NCI-H2171 (cell line): ENCODE measurements at places on chromosomes 16 and 17.

- DNase-seq: peak; percentile 22
These were observed 225.3 kb downstream of the KCNJ2 start for GRCh38 chr17:70394473-70395232.

- DNase-seq: no peak
These were observed 53.6 kb downstream of the ARHGAP44 start for GRCh38 chr17:12842936-12843335.

- no peak for DNase-seq
These were observed 18.1 kb upstream of the DNAH17 start for GRCh38 chr17:78595135-78595810.

GRCh38 chr17:50194140-50194933 lies 7.1 kb downstream of the COL1A1 start:
- no peak for DNase-seq

GRCh38 chr16:6857575-6857974 lies 475.1 kb upstream of the RBFOX1 start:
- DNase-seq: no peak

DNA sequence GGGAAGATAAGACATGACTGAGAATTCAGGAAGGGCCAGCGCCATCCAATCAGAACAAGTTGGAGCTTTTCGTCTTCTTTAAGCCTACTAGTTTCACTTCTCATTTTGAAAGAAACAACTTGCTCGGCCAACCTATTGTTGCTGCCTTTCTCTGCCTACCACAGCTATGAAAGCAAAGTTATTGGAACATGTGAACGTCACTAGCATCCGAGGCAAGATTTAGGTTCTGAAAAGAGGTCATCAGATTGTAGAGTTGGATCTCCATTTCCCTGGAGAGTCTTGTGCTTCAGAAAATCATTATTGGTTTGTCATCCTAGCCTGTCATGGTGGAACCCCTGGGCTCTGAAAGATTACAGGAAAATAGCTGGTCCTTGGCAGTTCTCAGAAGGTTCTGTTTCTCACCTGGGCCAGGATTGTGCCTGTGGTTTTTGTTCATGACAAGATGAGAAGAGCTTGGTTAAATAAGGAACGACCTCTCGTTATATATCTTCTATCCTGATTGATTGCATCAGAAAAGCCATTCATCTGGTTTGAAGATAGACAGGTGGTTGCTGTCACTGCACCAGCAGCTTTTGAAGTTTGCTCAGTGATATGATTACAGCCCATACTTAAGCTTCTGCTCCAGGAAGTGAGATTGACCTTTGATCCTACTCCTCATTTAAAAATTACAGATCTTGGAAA lies 25.3 kb downstream of the CDH13 start:
- no peak for DNase-seq

- DNase-seq: peak; percentile 35
These were observed 6.7 kb downstream of the SPACA3 start for GRCh38 chr17:32998111-32998886.

DNA sequence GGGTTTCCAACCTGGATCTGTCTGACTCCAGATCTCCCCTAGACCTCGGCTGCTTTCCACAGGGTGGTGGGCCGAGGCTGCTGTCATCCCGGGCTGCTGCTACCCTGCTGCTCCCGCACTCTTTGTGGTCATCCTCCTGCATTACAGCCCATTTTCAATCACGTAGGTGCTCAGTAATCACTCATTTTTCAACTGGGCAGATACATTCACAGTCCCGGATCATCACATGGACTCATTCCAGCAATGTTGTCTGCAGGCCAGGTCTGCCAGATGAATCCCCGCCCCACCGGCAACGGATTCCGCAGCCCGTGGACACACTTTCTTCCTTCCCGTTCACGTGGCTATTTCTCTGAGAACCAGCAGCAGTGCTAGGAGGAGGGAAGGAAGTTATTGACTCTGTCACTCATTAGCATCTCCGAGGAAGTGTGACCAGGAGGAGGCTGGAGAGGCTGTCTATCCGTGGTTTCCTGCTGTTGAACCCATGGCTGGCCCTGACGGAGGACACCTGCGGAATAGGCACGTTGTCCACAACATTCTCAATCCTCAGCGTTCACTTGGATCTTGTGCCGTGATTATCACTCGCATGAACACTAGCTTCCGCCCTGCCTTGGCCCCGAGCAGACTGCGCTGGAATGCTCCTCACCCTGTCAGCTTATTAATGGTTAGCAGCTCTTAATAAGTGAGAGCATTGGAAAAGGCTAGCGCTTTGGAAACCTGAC lies 14.7 kb upstream of the ZCCHC14 start:
- DNase-seq: no peak

GRCh38 chr17:32258383-32259140 lies 7.1 kb upstream of the RHBDL3 start:
- DNase-seq: peak; percentile 95

DNA sequence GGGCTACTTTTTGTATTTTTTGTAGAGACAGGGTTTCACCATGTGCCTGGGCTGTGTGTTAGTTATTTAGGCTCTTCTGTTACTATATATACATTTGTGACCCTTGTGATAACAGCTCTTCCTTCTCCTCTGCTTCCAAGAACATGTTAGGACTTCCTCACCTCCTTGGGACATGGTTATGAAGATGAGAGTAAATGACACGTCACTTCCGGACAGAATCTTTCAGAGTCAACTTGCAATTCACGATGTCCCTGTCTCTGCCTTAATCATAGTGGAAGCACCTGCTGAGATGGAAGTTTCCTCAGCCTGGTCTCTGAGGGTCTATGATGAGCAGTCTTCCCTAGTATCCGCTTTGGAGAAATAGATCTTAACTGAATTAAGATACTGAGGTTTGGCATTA lies 42.9 kb downstream of the CCDC42 start:
- no peak for DNase-seq

- DNase-seq: no peak
These were observed 12.4 kb downstream of the RAB5C start for GRCh38 chr17:42142371-42142896.

- DNase-seq: peak; percentile 9
These were observed 47.5 kb downstream of the SLC6A2 start for GRCh38 chr16:55703003-55704001.

GRCh38 chr16:970386-970765 lies 408 bp downstream of the LMF1 start:
- no peak for DNase-seq

GRCh38 chr16:28326881-28327610 lies 34.7 kb downstream of the SBK1 start:
- peak; percentile 12 for DNase-seq

DNA sequence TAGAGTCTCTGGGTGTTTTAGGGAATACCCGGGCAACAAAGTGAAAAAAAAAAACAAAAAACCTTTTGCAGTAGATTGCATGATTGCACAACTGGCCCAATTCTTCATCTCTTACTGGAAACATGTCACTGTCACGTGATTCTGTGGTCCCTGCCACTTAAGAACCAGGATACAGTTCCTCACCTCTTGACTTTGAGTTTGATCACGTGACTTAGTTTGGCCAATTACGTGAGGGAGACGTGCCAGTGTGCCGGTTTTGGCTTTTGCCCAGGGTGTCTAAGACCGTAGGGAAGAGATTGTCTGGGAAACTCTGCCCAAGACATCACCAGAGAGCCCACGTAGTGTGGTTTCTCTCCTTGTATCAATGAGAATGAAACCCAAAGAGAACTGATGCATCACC lies 88.7 kb downstream of the GRIN2A start:
- no peak for DNase-seq

GRCh38 chr17:57522042-57523005 lies 222.8 kb downstream of the CCDC182 start:
- no peak for DNase-seq

DNA sequence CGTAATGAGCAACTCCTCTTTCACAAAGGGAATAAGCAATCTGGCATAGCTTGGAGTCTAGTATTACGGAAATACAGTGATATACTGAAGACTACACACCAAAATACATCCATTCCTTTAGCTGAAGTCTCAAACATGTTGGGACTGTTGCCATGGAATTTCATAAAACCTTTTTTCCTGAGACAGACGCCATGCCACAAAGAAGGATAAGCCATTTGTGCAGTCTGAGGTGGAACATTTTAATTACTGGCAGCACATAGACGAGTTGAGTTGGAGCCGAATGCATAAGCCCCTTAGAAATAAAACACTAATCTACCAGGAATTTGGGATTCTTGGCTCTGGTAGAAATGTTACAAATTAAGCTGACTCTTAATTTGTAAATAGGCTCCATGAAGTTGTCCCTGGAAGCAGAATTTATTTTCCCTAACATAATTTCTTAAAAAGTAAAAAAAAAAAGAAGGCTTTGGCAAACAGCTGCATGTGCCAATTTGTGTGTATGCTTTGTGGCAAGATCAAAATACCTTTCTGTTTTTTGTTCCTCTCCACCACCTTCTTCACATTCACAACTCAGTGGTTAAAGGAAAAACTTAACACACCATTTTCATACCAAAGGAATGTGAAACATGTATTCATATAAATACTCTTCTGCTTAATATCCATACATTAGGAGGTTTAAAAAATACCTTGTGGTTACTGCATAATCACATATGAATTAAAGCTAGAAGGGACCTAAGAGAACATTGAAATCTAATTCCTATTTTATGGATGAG lies 25.5 kb downstream of the GRB7 start:
- DNase-seq: no peak

- peak; percentile 93 for DNase-seq
These were observed 22.4 kb upstream of the SCNN1B start for GRCh38 chr16:23279721-23280153.

- no peak for DNase-seq
These were observed 33.2 kb downstream of the MAP2K6 start for GRCh38 chr17:69447726-69448125.

- DNase-seq: no peak
These were observed 132.3 kb upstream of the RPL38 start for GRCh38 chr17:74070998-74071679.

- DNase-seq: peak; percentile 29
These were observed 9.8 kb upstream of the MED11 start for GRCh38 chr17:4721203-4722135.

DNA sequence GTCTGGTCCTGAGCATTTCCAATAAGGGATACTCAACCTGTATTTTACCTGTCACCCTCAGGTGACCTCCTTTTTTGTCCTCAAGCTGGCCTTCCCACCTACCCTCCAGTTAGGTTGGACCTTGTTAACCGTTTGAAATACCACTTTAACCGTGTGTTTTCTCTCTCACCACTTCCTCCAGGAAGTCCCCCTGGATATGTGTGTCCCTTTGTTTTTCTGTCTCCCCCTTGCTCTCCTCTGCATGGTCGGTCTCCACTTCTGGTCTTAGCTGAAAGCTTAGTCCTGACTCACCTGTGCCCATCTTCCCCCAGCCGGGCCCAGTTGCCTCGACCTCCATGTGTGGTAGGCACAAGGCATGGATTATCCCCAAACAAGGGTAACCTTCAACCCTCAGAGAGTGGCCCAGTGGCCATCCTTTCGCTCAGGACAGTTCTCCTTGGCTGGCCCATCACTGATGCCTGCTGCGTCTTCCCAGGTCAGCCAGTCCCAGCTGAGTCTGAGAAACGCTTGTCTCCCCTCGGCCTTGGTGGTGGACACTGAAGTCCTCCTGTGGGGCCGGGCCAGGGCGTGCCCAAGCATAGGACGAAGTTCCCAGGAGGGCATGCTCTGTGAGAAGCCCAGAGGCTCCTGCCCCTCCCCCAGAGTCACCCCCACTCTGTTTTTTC lies 20.0 kb downstream of the LASP1 start:
- DNase-seq: no peak

GRCh38 chr17:79925242-79925957 lies 86.2 kb upstream of the CBX4 start:
- no peak for DNase-seq

DNA sequence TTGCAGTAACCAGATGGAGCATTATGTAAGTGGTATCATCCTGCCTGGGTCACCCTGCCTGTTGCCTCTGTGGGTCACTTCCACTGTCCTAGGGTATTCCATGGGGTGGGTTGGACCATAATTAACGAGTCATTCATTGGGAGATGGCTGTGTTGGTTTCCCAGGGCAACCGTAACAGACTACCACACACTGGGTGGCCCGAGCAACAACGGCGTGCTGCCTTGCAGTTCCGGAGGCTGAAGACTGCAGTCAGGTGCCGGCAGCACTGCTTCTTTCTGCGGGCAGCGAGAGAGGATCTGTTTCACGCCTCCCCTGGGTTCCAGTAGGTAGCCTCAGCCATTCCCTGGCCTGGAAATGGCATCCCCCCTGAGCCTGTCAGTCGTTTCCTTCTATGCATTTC lies 28.9 kb upstream of the CMIP start:
- no peak for DNase-seq

- DNase-seq: peak; percentile 87
These were observed 71.2 kb upstream of the LGALS9 start for GRCh38 chr17:27559506-27560481.

- DNase-seq: no peak
These were observed 32.3 kb downstream of the SMIM36 start for GRCh38 chr17:55478971-55479370.

DNA sequence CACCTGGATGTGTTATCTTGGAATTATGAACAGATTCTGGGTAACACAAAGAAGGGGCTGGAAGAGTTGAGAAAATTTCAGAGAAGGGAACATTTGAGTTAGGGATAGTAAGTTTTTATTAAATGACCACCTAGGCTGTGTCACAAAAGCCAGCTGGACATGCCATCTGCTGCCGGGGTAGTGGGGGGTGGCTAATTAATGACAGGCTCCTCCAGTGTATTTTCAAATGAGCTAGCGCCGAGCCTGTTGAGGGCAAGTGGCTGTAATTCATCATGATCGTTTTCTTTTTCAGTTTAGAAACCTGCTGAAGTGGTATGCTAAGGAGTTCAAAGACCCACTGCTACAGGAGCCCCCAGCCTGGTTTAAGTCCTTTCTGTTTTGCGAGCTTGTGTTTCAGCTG lies 6.2 kb downstream of the TMEM97 start:
- no peak for DNase-seq

- no peak for DNase-seq
These were observed 231.0 kb downstream of the C16orf95 start for GRCh38 chr16:87086156-87086555.

DNA sequence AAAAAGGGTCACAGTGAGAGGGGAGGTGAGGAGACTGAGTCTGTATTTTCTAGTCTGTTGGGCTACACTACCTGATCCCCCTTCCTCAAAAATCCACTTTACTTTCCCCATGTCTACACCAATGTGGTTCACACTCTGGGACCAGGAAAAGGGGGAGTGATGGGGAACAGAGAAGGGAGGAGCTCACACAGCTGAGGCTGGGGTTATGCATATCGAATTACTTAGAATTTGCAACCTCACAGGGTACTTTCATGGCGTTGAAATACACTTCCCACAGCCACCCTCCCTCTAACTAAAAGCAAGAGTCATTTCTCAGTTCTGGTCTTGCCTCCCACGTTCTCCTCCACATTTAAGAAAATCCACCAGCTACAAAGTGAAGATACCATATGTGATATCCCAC lies 14.1 kb downstream of the MAPT start:
- DNase-seq: peak; percentile 51
